ENCODE measurements at places on chromosomes 7 and 10. TPM values are rescaled to one million over a fixed set of nuclear protein-coding genes. Genes with fewer than 3 reads are reported as not detected.
A peak's percentile ranks its signal among the peaks of the same experiment; 100 is the strongest.

GRCh38 chr7:86790383-86790782 lies 146.7 kb downstream of the GRM3 start:
- DNase-seq, result no peak

DNA sequence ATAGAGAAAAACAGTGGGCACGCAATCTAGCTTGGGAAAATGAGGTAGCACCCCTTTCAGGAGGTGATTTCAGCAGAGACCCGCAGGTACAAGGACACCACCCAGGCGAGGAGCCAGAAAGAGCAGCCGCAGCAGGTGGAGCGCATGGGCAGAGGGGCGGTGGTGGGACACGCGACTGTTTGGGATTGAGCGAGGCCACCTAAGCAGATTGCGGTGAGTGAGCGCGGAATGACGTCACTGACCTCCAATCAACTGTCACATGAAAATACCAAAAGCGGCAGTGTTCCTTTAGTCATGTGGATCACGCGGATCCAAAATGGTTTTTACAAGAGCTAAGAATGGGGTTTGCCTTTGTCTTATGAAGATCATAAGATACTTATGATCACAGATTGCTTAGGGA lies 40.2 kb upstream of the SLC26A3 start:
- no peak for DNase-seq

The PPP1R17 gene
- polyA plus RNA-seq, result not detected

The DOCK1 gene
- 18.3 TPM for polyA plus RNA-seq

The PSTK gene
- 3.0 TPM for polyA plus RNA-seq

The SH2D4B gene
- 0.06 TPM for polyA plus RNA-seq

- DNase-seq, result no peak
Observed at GRCh38 chr7:11951909-11952308, 119.9 kb upstream of the THSD7A start.

GRCh38 chr10:123408660-123409059 lies 254.5 kb downstream of the BUB3 start:
- DNase-seq, result no peak

The HABP2 gene
- not detected for polyA plus RNA-seq

DNA sequence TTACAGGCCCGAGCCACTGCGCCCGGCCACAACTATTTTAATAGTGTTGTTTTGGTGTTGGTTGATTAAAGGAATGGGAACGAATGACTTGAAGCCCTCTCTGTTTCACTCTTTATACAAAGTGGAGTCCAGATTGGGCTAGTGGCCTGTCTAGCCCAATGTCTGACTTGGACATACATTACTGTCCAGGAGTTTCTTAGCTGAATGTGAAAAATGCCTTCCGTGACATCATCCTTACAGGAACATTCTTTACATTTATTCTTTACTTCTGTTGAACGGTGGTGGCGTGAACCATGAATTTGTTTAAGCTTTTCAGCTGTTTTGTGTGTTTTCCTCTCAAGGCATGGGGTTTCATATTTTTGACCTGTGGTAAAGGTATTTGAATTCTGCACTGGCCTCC lies 67.9 kb downstream of the DAGLB start:
- DNase-seq, result no peak

- no peak for DNase-seq
Observed at GRCh38 chr7:130903358-130903974, 169.5 kb upstream of the KLF14 start.

DNA sequence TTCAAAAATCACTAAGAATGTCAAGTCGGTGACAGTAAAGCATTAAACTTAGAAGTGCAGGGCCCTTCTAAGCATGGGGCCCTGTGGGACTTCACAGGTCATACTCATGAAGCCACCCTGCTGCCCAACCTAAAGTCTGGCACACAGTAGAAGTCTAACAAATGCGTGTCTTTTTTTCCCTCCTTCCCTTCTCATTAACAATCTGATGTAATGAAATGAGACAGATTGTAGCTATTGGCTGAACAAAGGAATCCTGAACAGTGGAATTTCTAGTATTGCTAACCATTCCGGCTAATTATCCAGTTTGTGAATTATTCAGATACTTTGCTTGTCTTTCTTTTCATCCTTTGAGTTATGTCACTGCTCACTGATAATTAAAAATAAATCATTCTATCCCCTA lies 369.9 kb downstream of the WDR11 start:
- DNase-seq, result no peak

- DNase-seq, result no peak
Observed at GRCh38 chr7:132169730-132170129, 406.5 kb downstream of the PLXNA4 start.

GRCh38 chr7:95893484-95893883 lies 121.1 kb downstream of the DYNC1I1 start:
- DNase-seq, result no peak

DNA sequence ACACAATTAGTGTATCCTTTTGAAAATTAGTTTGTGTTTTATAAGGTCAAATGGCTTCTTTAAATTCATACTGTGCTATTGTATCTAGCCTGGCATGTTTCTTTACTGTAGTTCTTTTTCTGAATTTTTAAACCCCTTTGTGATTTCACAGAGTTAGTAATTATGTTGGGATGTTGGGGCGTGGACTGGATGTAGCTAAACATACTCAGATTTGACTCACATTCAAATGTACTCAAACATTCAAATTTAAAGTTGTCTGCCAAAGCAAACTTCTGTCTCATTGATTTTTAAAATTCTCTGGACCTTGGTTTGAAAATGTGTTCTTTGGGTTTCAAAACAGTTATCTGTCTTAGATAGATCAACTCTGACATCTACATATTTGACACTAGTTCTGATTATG lies 7.2 kb upstream of the NRP1 start:
- no peak for DNase-seq

The HILPDA gene
- 3.6 TPM for polyA plus RNA-seq

The ZNHIT1 gene
- polyA plus RNA-seq, result 154 TPM

DNA sequence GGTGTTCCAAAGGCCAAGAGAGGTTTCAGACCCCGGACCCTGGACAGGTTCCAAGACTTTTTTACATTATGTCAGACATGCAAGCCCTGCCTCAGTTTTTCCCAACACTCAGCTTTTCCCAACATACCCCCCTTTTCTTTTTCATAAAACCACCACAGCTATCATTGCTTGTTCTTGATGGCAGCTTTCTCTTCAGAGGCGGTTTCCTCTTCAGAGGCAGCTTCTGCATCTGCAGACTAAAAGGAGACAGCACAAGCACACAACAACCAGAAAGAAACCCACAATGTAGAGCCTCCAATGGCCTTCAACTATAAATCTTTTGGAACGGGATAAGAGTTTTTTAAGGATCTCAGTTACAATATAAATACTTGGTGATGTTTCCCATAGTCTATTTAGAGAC lies 19.3 kb downstream of the GIMAP6 start:
- DNase-seq, result no peak

The PIK3AP1 gene
- polyA plus RNA-seq, result 7.2 TPM

- DNase-seq, result no peak
Observed at GRCh38 chr7:36019538-36019937, 133.5 kb upstream of the EEPD1 start.

The CYP26C1 gene
- 0.03 TPM for polyA plus RNA-seq

- DNase-seq, result no peak
Observed at GRCh38 chr10:22486431-22486830, 141.1 kb downstream of the SPAG6 start.

- peak; percentile 85 for DNase-seq
Observed at GRCh38 chr7:87218796-87219544, 562 bp downstream of the TMEM243 start.

The LARP4B gene
- polyA plus RNA-seq, result 11.4 TPM

The KIF11 gene
- 2.4 TPM for polyA plus RNA-seq

GRCh38 chr7:38753347-38753746 lies 122.2 kb upstream of the AMPH start:
- DNase-seq, result no peak

- DNase-seq, result no peak
Observed at GRCh38 chr10:69340695-69341094, 62.4 kb downstream of the HK1 start.

DNA sequence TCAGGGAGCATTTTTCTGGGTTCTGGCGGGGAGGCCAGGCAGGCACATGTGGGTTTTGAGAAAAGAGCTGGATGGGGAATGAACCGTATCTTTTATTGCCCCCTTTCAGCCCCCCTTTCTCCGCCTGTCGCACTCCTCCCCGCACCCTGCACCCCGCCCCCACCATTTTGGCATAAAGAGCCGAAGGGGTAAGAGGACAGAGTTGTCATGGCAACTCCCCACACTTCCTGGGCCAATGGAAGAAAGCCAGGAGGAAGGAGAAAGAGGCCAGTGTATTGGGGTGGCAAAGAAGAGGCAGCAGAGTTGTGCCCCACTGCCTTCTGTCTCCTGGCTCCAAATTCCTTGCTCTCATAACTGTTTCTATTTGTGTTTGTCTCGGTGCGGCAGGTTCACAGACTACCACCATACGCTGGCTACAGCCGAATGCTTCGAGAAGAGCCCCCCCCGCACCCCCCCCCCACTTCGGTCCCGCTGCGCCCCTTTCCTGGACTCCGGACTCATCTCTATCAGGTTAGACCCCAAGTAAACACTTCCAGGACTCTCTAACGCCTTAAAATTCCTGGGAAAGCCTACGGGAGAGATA lies 3.4 kb downstream of the KCNIP2 start:
- no peak for DNase-seq

GRCh38 chr10:121002586-121003205 lies 151.5 kb downstream of the WDR11 start:
- DNase-seq, result no peak

DNA sequence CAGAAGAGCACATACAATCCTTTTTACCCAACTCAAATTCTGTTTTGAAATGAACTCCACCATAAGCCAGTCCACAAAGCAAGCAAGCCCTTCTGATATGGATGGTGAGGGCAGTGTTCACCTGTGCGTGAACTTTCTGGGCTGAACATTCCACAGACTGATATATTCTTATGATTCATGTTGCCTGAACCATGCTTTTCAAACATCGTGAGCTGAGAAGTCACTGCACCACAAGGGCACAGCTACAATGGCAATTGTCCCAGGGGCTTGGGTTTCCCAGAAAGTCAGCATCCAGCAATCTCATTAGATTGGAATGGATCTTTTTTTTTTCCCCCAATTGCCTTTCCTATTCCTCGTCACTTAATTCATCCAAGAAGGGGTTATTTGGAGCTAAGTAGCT lies 86.9 kb upstream of the ZNF438 start:
- DNase-seq, result no peak

- no peak for DNase-seq
Observed at GRCh38 chr7:139669106-139670061, 108.4 kb downstream of the HIPK2 start.

The PYROXD2 gene
- 0.60 TPM for polyA plus RNA-seq

Data from sigmoid colon (tissue), 7 donors.